Thymus (tissue), 14 donors: ENCODE measurements at places on chromosomes 4 and X.
A peak's percentile ranks its signal among the peaks of the same experiment; 100 is the strongest.

- DNase-seq, result no peak
Measured at GRCh38 chr4:1985780-1986577, 22.8 kb downstream of the NELFA start.

- no peak for DNase-seq
Measured at GRCh38 chrX:137212078-137212632, 178.4 kb upstream of the GPR101 start.

- DNase-seq, result no peak
Measured at GRCh38 chr4:185817403-185817818, 5.4 kb upstream of the SORBS2 start.

DNA sequence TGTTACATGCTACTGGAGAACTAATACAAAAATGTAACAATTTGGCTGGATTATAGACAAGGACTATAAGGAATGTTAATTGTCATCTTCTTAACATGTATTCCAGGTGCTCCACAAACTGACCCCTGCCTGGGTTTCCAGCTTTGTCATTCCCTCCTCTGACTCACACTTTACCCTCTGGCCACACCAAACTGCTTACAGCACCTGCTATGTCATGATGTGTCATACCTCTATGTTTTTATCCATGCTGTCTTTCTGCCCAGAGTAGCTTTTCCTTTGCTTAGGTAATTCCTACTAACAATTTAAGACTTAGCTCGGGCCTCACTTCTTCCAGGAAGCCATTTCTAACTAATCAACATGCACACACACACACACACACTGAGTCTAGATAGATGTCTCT lies 14.0 kb upstream of the SHROOM4 start:
- no peak for DNase-seq

DNA sequence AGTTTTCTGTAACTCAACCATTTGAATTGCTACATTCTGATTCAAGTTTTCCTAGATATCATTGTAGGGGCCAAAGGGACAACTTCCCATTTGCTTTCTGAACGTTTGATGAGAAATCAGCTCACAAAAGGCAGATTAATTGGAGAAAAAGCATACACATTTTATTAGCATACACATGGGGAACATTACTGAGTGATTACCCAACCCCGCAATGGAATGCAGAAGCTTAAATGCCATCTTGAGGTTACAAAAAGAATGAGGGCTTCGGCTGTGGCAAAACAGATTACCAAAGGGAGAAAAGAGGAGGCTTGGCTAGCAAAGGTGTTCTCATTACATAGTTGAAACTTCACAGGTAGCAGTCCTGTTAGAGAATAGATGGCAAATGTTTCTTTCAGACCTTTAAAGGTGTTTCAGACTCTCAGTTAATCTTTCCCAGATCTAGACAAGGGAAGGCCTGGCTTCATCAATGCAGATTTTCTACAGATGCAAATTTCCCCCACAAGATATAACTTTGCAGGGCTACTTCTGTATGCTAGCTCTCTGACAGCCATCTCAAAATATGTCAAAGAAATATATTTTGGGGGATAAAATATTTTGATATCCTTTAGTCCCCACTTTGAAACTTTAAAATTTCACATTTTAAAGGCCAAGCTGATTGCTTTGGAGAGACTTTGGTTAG lies 26.5 kb upstream of the HERC6 start:
- DNase-seq, result no peak

DNA sequence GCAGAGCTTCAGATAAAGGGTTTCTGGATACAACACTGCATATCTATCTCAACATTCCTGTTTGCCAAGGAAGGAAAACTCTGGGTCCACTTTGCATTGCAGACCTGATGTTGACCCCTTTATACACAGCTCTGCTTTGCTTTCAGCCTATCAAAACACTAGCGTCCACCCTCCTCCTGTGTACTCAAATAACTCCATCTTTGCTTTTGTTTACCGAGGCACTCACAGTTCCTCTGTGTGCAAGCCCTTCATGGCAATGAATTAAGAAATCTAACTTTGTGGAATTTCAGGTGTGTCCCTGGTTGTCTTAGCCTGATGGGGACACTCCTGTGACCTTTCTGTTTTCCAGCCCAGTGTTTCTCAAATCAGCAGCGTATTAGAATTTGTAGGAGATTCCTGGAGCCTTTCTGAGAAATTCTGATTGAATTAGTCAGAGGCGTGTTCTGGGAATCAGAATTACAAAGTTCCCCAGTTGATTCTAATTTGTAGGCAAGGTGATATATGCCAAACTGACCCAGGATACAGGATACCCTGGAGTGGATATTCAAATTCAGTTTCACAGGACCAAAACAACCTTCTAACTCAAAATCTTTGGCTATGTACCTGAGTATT lies 68.6 kb downstream of the DTHD1 start:
- no peak for DNase-seq

- no peak for DNase-seq
Measured at GRCh38 chr4:102541697-102542096, 40.5 kb downstream of the NFKB1 start.

- no peak for DNase-seq
Measured at GRCh38 chrX:16771483-16772398, 14.5 kb upstream of the TXLNG start.

- no peak for DNase-seq
Measured at GRCh38 chr4:119971431-119972084, 95.1 kb downstream of the MAD2L1 start.

DNA sequence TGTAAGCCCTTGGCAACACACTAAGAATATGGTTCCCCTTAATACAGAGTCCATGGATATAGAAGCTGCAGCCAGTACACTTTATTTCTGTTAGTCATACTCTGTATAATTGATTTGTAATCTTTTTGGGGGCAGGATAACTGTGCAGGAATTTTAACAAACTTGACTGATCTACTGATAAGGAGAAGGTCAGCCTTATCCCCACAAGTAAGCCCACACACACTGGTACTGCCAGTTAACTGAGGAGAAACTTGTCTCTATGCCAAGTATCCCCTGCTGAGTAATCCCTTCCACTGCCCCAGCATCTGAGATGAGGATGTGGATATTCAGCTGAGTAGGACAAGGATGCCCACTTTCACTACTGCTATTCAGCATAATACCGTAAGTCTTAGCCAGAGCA lies 154.9 kb upstream of the CXXC4 start:
- no peak for DNase-seq

- DNase-seq, result no peak
Measured at GRCh38 chr4:42489095-42489494, 91.8 kb downstream of the SHISA3 start.

GRCh38 chrX:29468911-29469494 lies 746.4 kb upstream of the MAGEB2 start:
- no peak for DNase-seq

DNA sequence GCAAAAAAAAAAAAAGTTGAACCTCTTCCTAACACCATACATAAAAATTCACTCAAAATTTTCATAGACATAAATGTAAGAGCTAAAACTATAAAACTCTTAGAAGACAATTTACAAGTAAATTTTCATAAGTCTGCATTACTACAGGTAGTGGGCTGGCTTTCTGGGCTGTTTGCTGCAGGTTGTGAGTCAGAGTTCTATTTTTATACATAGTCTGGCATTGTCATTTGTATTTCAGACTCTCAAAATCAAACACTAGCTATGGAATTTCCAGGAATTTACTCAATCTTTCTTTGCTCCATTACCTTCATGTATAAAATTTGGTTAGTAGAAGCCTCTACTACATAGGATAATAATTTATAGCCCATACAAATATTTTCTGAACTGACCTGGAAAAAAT lies 227.2 kb downstream of the COX18 start:
- no peak for DNase-seq

DNA sequence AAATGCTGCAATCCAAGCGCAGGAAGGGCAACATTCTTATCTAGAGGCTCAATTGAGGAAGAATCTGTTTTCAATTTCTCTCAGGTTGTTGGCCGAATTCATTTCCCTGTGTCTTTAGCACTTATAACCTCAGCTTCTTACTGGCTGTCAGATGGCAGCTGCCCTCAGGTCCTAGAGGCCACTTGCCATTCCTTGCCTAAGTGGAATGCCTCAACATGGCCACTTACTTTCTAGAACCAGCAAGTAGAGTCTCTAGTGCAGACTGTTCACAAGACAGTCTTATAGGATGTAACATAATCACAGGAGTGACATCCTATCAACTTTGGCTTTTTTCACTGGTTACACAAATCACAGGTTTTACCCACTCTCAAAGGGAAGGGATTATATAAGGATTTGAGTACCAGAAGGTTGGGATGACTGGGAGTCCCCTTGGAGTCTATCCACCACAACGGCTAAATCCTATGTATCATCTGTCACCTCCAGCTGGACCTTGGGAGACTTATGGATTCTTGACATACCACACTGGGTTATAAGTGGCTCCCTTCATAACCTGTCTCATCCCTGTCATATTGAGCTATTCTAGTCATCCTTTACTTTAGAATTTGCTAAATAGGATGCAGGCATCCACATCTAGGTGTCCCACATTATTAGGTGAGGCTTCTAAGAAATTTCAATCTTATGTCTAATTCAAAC lies 297.9 kb upstream of the CTSO start:
- no peak for DNase-seq

- DNase-seq, result peak; percentile 29
Measured at GRCh38 chrX:41734530-41734929, 10.5 kb downstream of the GPR82 start.

DNA sequence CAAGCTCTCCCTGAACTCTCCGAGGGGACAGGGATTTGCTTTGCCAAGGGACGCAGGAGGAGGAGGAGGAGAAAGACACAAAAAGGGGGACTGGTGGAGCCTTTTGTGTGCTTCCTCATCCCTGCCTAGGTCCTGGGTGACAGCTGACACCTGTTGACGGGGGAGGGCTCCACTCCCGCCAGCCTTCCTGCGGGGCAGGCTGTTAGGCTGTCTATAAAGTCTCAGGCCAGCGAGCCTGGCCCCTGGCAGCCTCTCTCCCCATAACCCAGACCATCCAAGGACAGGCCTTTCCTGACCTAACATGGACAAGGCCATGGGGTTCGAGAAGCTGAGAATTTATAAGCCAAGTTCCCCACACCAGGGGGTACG lies 832 bp upstream of the EVC2 start:
- DNase-seq, result no peak

DNA sequence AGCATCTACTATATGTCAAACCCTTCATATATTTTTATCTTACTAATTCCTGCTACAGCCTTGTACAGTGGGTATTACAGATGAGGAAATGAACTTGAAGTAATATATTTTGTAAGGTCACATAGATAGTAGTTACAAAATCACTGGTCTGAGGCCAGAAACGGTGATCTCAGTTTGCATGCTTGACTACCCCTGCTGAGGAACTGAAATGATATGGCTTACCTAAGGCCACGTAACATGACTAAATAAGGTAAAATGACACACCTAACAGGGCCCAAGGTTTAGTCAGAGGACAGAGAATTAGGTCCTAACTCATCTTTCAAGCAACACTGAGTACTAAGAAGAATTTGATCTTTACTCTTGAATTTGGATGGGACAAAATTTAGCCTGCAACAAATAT lies 1.5 kb upstream of the COMMD8 start:
- DNase-seq, result no peak

DNA sequence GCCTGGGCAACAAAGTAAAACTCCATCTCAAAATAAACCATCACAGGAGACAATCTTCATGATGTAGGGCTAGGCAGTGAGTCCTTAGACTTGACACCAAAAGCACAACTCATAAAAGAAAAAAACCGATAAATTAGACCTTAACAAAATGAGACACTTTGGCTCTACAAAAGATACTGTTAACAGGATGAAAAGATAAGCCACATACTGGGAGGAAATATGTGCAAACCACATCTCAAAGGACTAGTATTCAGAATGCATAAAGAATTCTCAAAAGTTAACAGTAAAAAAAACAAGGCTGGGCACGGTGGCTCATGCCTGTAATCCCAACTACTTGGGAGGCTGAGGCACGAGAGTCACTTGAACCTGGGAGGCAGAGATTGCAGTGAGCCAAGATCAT lies 13.2 kb downstream of the EFHC2 start:
- no peak for DNase-seq

- DNase-seq, result no peak
Measured at GRCh38 chr4:8427262-8427661, 13.3 kb downstream of the ACOX3 start.

- no peak for DNase-seq
Measured at GRCh38 chr4:112302320-112303274, 5.4 kb downstream of the ALPK1 start.

GRCh38 chrX:3757510-3758025 lies 44.1 kb upstream of the PRKX start:
- no peak for DNase-seq

GRCh38 chr4:56782019-56782418 lies 39.5 kb downstream of the SPINK2 start:
- DNase-seq, result no peak

GRCh38 chr4:140133576-140133975 lies 20.4 kb downstream of the MAML3 start:
- no peak for DNase-seq

DNA sequence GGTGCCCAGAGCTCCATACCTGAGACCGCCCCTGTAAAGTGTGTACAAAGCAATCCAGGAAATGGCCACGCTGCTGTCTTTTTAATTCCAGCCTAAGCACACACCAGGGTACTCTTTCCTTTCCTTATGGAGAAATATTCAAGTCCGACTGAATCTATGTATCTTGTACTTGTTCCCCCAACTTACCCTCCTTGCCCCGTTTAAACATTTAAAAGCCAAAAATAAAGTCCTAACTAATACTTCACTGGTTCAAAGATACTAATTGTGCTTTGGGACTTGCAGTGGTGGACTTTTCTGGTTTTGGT lies 731 bp upstream of the AMMECR1 start:
- no peak for DNase-seq

- DNase-seq, result no peak
Measured at GRCh38 chr4:14294611-14295010, 667.1 kb upstream of the BOD1L1 start.

DNA sequence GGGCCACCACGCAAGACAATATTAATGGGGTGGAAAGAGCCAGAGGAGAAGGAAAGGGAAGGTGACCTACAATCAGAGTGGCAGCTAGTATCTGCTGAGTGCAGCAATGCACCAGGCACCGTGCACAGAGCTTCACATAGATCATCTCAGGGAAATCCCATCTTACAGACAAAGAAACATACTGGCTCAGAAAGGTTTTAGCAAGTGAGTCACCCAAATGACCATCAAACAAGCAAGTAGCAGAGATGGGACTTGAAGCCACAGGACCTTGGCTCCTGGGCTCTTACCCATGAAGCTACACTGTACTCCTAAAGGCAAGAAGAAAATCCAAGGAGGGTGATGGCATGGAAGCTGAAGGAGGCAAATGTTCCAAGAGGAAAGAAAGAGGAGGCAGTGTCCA lies 6.8 kb downstream of the ANXA5 start:
- DNase-seq, result no peak

- DNase-seq, result no peak
Measured at GRCh38 chr4:33063241-33063640, 2343.1 kb downstream of the PCDH7 start.

DNA sequence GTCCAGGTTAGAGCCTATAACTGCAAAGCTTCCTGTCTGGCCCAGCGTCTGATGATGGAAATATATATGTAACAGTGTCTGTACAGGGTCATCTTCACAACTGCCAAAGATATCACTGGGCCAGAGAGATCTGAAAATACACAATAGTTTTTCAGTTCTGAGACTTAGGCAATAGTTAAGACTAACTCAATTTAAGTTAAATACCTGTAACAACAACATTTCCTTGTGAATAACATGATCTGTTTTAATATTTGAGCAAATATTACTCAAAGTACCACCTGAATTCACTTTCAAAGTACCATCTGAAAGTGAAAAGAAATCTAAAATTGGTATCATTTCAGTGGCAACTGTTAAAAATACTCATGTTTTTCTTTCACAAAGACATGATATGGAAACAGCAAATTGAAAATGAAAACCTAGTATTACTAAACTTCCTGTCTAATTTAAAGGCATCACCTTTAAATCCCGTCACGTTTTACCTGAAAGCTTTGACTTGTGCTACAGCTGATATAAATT lies 9.6 kb downstream of the ZAR1 start:
- DNase-seq, result no peak
